ENCODE measurements at places on chromosomes 3 and 15.

DNA sequence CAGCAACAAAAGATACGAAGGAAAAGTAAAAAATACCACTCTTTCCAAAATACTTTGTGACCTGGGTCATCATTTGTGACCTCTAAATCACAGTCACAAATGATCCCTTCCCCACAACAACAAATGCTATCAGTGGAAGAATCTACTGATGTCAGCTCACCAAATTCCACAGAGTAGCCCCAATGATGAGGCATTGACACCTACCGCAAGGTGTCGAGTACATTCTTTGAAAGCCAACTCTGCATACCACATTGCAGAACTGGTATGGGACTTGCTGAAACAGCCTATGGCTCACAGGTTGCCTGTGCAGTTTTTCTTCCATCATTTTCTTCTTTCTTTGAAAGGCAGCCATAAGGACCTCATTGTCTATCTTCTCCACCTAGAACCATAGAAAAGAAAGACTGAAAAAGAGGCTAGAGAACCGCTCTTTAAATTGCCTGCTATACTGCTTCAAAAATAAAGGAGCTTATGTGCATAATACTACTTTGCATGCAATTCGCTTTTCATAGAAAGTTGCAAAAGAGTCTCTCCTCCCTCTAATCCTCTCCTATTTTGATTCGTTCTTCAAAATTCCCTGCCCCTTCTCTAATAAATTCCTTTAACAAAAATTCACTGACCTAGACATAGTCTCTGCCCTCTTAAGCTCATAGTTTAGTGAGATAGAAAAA lies 21.4 kb upstream of the KPNA1 start:
- no peak for DNase-seq

DNA sequence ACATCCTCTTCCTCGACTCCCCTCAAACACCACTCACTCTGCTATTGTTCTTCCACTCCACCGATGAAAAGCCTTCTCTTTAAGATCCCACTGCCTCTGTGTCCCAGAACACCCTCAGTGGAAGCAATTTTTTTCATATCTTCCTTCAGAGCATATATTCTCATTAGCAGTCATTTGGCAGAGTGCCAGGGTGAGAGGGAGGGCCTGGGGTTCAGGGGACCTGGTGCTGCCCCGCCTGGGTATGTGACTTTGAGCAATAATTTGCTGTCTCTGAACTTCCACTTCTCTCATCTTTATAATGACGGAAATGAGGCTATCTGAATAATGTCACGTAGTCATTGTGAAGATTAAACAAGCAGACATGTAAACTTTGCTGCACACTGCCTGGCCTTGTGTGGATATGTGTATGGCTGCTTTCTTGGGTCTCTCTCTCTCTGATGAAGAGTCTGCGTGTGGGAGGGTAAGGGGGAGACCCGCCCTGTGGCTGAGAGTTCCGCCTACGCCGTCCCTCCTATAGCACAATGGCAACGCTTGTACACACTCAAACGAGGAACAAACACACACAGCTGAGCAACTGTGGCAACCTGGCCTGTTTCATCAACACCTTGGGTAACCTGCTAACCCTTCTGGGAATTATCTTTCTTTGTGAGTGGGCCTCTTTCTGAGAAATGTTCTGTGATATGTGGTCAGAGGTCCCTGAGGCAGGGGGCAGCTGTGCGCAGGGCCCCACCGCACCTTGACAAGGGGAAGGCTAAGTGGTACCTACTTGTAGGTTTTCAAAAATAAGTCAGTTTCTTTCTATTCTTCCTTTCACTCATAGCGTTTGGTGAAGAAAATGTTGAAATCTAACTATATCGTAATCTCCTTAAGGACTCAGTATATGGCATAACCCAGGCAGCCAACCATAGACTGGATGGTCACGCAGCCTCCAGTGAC lies 369.8 kb downstream of the SV2B start:
- DNase-seq, result no peak

DNA sequence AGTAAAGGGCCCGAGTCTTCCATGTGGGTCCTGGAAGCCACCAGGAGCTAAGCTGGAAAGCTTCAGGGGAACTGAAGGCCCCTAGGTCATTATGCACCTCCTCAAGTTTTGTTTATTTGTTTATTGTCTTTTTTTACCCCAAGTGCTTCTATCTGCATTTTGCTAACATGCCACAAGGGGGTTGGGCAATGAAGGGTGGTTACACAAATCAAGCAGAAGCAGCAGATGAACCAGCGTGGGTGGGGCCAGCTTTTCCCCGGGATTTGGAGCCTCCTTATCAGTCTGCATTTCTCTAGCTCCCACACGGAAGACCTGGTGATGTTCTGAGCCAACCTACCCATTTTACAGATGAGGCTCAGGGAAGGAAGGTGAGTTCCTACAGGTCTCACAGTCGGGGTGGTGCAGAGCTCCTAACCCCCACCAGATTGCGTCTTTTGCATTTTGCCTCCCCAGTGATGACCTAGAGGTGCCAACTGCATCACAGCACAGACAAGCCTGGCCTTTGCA lies 16.8 kb downstream of the TMC3 start:
- no peak for DNase-seq

DNA sequence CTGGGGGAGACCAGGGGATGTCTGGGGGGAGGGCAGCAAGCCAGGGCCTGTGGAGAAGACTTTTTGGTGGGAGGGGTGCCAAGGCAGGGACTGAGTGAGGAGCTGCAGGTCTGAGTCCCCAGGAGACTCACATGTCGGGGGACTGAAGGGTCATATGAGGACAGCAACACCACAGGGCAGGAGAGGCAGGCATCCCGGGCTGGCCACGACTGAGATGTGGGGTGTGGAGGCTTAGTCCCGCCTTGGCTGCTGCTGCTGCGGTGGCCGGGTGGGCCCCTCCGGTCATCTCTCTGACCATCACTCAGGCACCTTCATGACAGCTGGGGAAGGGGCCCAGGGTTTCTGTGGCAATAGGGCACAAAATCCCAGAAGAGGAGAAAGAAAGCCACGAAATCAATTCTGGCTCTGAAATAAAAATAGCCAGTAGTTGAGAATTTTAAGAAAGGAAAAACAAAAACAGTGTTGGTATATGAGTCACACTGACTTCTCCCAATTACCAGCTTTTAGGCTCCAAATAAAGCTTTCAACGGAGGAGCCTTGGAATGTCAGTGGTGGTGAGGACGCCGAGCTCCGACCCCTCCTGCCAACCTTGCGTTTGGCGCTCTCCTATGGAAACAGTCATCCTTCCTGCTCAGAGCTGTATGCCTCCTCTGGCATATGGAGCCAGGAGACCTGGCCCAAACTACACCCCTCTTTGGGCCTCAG lies 52.9 kb upstream of the ITGA11 start:
- DNase-seq, result no peak

GRCh38 chr3:28188686-28189085 lies 52.7 kb upstream of the CMC1 start:
- no peak for DNase-seq

DNA sequence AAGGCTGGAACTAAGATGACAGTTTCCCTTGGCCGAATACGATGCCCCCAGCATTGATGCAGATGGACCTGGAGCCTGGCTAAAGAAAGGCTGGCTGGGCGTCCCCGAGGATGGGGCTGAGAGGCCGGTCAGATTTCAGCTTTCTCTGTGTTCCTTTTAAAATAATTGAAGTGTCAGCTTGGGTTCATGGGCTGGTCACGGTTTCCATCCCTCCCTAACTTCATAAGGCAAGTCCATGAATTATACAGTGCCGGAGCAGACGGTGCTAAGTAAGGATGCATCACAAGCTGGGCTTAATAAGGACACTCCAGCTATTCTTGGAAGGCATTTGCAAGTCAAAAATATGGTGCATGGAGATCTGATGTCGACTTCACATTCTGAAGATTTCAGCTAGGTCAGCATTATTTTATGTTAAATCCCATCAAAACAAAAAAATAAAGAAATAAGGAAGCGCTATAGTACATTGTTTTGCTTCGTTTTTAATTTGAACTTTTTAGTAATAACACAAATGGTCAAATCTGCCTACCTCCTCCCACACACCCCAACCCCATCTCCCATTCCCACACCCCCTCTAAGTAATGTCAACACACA lies 220.8 kb downstream of the RPLP1 start:
- DNase-seq, result no peak

GRCh38 chr15:38189671-38190295 lies 62.9 kb upstream of the SPRED1 start:
- no peak for DNase-seq

GRCh38 chr3:47877290-47877689 lies 74.4 kb downstream of the DHX30 start:
- DNase-seq, result no peak

- no peak for DNase-seq
Observed at GRCh38 chr3:170941551-170941950, 33.1 kb upstream of the EIF5A2 start.
